ENCODE measurements at places on chromosomes 7 and 10.

DNA sequence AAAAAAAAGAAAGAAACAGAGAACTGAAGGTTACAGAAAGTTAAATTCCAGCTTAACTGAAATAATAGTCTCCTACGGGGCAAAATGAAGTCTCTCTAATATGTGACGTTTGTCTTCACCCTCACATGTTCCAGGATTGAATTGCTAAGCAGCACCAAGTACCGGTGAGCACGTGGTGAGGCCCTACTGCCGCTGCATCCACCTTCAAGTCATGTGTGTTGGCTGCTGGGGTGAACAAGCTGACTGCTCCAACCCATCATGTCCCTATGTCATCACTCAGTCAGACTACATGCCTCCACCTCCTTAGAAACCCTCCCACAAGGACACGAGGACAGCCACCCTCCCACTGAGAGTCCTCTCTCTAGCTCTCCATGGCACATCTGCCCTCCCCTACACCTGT, 35.4 kb upstream of the NPFFR1 start:
- DNase-seq = no peak

DNA sequence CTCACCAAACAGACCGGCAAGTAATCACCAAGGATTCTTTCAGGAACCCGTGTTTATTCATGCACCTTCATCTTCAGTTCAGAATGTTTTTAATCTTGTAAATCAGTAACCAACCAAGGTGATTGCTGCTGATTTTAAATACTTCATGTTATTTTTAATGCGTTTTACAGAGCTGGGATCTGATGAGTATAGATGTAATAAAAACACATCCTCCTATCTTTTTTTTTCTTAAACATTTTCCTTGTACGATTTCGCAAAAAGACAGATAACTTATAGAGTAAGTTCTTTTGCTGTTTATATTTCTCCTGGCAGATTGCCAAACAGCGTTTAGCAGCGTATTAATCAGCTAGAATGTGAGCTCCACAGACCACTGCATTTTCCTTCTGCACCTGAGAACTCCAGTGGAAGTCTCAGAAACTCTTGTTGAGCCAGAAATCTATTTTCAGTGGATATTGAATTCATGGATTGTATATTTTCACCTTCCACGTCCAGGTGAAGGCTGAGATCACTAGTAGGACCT, 397.8 kb upstream of the NRP1 start:
- no peak for DNase-seq

DNA sequence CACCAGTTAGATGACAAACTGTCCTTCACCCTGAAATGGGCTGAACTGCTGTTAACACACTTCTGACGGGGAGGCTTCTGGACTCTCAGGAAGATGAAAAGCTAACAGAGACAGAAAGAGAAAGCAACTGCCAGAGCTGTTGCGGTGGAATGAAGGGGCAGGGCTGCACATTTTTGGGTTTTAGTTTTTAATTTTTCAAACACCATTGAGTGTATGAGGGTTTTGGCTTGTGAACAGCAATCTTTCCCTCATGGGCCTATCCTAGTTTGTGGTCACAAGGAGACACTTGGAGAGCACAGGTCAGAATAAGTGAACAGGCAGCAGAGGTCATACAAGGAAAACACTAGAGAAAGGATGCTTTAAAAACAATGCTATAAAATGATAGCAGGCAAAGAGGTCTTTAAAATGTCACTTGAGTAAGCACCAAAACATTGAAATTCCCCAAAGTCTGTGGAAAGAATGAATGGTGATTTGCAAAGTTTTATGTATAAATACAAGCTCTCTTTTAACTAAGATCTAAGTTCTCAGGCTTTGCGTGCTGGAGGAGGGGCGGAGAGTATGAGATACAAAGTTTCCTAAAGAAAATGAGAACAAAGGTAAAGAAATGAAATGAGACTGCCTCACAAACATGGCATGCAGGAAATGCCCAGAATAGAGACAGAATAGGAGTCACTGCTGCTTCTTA, 101.4 kb upstream of the GLI3 start:
- DNase-seq = no peak

DNA sequence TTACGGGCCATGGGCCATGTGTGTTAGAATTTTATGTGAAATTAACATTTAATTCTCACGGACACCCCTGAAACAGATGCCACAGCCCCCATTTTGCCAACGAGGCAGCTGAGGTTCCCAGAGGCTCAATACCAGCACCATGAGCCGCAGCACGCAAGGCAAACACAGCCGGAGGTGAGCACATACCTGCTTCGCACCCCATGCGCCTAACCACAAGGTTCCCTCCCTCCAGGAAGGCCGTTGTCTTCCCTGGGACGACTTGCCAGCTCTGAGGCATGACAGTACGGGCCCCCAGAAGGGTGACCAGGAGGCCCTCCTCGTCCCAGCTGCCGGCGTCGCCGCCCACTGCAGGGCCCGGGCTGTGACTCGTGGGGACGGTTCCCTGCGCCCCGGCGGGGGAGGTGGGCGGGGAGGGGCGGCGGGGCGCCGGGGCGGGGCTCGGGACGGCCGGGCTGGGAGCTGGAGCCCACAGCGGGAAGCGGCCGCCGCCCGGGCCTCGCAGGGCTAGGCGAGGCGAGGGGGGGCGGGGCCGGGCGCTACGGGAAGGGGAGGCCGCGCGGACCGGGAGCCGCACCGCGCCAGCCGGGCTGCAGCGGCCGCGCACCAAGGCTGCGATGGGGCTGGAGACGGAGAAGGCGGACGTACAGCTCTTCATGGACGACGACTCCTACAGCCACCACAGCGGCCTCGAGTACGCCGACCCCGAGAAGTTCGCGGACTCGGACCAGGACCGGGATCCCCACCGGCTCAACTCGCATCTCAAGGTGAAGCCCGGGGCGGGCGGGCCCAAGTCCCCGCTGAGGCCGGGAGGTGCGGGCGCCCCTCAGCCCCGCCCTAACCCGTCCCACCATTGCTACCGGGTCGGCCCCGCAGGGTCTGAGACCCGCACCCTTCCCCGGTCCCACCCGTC, at the start of gene CAV2:
Gene CAV2, plus strand, starts transcription at position 571 of the 910 bp plus-strand sequence. Its CDS starts 44 bp downstream, at position 615.
- no peak for DNase-seq

- DNase-seq = no peak
These were observed 7.3 kb upstream of the ASB4 start for GRCh38 chr7:95478272-95479037.

- no peak for DNase-seq
These were observed 468.3 kb downstream of the SORCS1 start for GRCh38 chr10:106696239-106696638.

GRCh38 chr7:3650844-3651243, 349.8 kb downstream of the SDK1 start:
- no peak for DNase-seq

DNA sequence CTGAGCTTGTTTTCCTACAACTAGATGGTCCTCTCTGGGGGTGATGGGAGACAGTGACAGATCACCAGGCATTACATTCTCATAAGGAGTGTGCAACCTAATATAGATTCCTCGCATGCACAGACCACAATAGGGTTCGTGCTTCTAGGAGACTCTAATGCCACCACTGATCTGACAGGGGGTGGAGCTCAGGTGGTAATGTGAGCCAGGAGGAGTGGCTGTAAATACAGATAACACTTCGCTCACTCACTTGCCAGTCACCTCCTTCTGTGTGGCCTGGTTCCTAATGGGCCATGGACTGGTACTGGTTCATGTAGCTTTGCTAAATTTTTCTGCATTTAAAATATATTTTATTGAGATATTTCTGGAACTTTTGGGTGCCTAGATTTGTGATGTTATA, 202.3 kb upstream of the ZNF32 start:
- DNase-seq = no peak

GRCh38 chr7:138328215-138328614, 131.8 kb upstream of the TRIM24 start:
- no peak for DNase-seq

GRCh38 chr10:131728286-131729228, 172.3 kb upstream of the PPP2R2D start:
- no peak for DNase-seq

- DNase-seq = no peak
These were observed 405.6 kb upstream of the GALNT17 start for GRCh38 chr7:70726294-70726693.

DNA sequence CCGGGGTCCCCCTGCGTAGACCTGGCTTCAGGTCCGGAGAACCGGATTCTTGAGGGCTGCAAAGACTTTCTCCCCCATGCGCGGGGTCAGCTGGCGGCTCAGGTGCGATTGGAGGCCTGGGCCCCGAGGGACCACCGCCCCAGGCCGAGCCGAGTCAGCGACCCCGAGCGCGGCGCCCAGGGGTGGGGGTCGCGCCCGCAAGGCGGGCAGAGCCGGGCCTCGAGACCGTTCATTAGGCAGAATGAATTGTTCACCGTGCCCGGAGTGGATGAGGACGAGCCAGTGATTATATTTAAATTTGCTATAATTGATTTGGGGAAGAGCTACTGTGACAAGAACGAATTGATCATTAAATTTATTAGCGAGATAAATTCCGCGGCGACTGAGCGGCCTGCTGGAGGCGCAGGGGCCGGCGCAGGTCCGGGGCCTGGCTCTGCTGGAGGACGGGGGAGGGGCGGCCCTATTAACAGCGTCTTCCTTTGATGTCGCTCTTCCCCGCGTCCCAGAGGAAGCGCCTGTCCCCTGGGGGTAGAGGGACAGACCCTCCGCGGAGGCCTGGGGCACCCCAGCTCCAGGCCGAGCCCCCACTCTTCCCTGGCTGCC, 7.5 kb downstream of the MNX1 start:
- DNase-seq = no peak

GRCh38 chr7:51060536-51060935, 256.1 kb downstream of the COBL start:
- DNase-seq = no peak

DNA sequence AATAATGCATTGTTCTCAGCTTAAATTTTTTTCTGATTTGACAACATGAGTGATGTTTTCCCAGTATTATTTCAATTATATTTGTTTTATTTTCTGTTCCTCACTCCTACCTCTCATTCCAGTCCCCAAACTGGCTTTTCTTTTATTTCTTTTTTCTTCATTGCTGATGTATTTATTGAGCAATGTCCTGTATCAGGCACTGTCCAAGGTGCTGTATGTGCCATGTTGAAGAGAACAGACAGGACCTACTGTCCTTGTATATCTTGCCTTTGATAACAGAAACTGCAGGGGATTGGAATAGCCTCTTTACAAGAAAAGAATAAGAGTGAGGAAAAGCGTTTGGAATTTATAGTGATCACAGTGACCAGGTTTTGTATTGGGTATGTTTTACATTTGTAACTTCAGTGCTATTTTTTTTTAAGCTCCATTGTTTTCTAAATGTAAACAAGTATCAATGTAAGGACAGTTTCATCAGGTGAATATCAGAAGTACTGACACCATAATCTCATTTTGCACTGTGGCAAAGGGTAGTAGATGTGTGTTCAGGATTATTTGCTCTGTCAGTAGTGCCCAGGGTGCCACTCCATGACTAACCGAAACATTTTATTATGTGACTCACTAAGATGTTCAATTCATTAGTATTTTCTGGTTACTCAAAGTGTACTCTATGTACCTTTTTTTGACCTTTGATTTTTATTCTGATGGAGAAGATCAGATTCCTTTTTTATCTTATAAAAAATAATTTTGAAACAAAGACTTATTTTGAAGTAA, 15.6 kb upstream of the CLDN12 start:
- DNase-seq = no peak

GRCh38 chr10:21494191-21495001, 31.1 kb downstream of the SKIDA1 start:
- DNase-seq = no peak

- no peak for DNase-seq
These were observed 3.4 kb downstream of the LRRC27 start for GRCh38 chr10:132335189-132336063.

DNA sequence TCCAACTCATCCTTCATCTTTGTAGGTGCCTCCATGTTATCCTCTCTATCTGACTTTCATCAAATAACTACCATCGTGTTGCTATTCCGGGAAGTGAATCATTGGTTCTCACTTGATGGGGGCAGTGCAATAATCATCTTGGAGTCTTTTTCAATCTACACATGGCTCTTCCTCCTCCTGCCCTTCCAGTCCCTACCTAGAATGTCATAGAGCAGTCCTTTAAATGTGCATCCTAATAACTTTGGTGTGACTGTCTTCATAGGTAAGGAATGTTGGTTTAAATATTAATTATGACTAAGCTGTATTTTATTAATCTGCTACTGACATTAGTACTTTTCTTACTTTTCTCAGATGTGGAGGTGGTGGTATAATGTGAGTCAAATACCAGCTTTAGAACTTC, 8.4 kb upstream of the CDK14 start:
- DNase-seq = no peak

DNA sequence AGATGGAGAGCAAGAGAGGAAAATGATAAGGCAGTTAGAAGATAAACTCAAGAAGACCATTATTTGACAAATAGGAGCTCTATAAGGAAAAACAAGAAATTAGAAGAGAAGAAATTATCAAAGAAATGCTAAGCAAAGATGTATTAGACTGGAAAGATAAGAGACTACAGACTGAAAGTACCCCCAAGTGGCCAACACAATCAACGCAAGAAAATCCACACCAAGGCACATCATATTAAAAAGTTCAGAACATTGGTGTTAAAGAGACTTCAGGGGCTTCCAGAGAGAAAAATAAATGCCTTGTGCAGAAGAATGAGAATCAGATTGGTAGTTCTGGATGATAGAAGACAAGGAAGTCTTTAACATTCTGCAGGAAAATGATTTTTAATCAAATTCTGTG, 46.0 kb downstream of the SH2D4B start:
- no peak for DNase-seq

DNA sequence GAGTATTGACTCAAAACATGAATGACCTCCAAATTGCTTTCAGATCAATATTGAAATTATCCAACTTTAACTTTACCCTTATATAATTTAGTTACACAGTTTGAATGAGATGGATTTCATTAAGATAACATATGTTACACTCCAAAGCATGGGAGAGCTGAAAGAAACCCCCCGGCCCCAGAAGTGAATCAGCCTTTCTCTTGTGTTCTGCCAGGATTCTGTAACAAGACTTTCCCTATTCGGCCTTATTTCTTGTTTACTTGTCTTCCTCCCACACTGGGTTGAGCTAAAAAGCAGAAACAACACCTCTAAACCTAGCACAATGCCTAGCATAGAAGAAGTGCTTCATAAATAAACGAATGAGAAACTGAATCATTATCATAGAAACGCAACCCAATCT, 224.8 kb downstream of the ADAM12 start:
- DNase-seq = no peak

GRCh38 chr10:12320892-12321291, 28.5 kb upstream of the CAMK1D start:
- DNase-seq = no peak

DNA sequence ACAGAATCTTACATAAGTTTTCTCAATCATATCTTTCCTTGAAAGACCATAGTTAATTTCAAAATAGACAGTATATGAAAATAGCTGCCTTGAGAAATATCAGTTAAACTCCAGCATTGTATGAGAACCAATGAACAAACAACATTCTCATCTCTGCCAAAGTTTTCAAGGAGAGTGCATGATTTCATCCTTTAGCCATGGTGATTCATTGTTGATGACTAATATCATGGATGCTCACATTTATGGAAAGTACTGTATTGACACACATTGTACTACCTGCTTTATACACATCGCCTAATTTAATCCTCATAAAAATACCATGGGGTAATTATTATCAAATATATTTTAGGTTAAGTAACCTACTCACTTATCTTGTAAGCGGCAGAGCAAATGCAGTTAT, 250.3 kb downstream of the CNTNAP2 start:
- no peak for DNase-seq

GRCh38 chr10:76784076-76784475, 853.5 kb downstream of the KCNMA1 start:
- DNase-seq = no peak

GRCh38 chr7:68922850-68923249, 675.4 kb upstream of the AUTS2 start:
- no peak for DNase-seq

GRCh38 chr7:43139137-43139536, 26.7 kb downstream of the HECW1 start:
- DNase-seq = no peak

Measured in CD4-positive, alpha-beta T cell (primary cell).